Right hindlimb (tissue), 1 donor: ENCODE measurements at places on chromosomes 3 and 15.

DNA sequence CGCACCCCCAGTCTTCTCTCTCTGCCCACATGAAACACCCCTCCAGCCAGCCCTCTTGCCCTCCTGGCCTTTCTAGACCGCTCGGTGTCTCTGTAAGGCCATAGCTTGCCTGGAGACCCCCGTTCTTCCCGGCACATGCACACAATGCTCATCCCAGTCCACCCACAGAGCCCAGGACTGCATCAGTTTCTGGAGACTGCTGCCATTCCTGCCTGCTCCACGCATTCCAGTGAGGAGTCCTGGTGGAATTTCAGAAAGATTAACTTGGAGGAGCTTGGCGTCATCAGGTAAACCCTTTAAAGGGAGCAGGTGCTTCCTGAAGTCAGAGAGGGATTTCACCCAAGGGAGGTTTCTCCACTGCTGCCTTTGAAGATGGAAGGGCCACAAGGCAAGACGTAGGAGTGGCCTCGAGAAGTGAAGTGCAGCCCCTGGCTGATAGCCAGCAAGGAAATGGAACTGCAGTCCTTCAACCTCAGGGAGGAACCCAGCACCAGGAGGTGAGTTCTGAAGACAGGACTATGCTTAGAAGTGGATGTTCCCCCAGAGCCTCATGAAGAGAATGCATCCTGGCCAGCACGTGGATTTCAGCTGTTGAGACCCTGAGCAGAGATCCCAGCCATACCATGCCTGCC, 19.2 kb downstream of the SLC41A3 start:
- no peak for DNase-seq

GRCh38 chr3:98977520-98977919, 76.0 kb upstream of the DCBLD2 start:
- DNase-seq: no peak

DNA sequence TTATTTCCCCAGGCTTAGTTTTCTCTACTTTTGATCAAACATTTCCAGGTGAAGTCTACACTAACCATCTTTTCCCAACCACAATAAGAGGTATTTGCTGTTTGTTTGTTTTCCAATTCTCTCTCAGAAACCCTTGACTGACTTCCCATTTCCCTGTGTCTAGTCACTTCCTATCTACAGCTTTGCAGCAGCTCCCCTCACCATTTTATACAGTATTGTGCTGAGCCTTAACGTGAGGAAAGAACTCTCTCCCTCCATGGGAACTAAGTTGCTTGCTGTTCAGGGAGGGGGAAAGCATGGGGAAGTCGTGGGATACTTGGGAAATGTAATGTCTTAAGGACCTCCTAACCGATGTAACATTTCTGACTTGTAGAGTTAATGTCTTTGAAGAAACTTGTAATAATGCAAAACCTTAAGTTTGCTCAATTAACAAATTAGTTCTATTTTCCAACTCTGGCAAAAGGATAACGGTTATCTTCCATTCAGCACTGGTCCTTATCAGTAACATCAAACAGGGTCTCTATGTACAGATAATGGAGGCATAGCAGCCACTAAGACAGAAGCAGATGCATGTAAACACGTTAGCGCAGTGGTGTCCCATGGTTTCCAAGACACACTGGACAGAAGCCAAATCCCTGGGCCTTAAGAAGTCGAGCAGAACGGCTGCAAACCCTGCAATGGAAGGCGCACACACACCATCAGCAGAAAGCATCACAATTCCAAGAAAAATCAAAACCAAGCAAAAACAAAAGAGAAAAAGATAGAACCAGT, 39.7 kb downstream of the NPTN start:
- DNase-seq: peak; percentile 51

GRCh38 chr3:162274070-162274469, 777.5 kb downstream of the OTOL1 start:
- no peak for DNase-seq

GRCh38 chr3:126887686-126888085, 95.2 kb upstream of the PLXNA1 start:
- no peak for DNase-seq

DNA sequence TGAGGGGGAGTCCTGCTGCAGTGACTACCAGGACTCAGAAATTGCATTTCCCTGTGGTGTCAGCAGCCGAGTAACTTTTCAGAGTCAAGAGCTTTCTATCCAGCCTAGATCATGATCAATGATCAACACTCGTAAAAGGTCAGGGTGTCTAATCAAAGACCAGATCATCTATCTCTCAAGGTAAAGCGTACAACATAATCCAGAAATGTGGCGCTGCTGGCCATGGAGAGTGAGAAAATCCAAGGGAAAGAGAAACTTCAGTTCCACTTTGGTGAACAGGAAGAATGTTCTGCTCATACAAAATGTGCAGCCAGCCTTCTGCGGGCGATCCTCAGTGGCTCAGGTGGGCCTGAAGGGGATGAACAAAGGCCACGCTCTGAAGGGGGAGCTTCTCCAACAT, 1005.8 kb upstream of the NR2F2 start:
- no peak for DNase-seq

GRCh38 chr3:140347151-140347550, 330.7 kb upstream of the TRIM42 start:
- no peak for DNase-seq

- peak; percentile 29 for DNase-seq
Measured at GRCh38 chr3:127277561-127277960, 10.3 kb downstream of the PRR20G start.

GRCh38 chr15:50131617-50132016, 12.6 kb upstream of the ATP8B4 start:
- no peak for DNase-seq

GRCh38 chr3:7813365-7813764, 688.3 kb upstream of the LMCD1 start:
- DNase-seq: no peak

DNA sequence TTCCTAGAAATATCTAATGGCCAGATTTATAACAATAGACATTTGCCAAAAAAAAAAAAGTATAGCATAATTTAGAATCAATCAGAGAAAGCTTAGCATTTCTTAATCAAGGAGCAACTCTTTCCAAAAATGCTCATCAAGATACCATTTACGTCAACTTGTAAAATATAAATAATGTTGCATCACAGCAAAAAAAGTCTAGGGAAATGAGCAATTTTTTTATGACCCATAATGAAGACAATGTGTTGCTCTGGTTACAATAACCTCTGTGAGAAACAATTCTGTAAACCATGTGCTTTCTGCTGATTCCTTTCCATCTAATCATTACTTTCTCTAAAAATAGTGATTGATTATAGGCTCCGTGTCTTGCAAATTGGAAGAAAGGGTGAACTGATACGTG, 36.3 kb downstream of the KBTBD8 start:
- no peak for DNase-seq

DNA sequence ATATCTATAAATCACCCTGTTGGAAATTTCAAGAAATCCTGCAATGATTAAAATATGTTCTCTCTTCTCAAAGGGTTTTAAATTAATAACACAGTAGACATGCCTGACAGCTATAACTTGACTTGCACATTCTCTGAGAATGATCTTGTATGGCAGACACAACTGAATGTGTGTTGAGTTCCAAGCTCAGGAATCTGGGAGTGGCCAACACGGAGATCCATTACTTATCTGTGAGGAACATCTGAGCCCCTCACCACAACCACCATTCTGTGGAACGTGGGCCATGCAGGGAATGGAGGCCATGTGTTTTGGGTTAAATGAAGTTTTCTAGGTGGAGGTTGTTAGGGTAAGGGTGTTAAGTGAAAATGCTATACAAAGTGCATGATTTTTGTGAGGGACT, 105.3 kb upstream of the CHMP2B start:
- DNase-seq: no peak

GRCh38 chr3:66475386-66476020, 25.3 kb downstream of the LRIG1 start:
- no peak for DNase-seq

GRCh38 chr15:38002883-38003477, 68.5 kb downstream of the TMCO5A start:
- DNase-seq: peak; percentile 65

- DNase-seq: no peak
Measured at GRCh38 chr3:177981576-177981975, 554.7 kb upstream of the KCNMB2 start.

- DNase-seq: no peak
Measured at GRCh38 chr3:190209533-190209932, 88.8 kb upstream of the P3H2 start.

- DNase-seq: no peak
Measured at GRCh38 chr3:48845170-48845569, 2.5 kb downstream of the PRKAR2A start.

- no peak for DNase-seq
Measured at GRCh38 chr3:57062101-57062631, 1.7 kb downstream of the SPATA12 start.

DNA sequence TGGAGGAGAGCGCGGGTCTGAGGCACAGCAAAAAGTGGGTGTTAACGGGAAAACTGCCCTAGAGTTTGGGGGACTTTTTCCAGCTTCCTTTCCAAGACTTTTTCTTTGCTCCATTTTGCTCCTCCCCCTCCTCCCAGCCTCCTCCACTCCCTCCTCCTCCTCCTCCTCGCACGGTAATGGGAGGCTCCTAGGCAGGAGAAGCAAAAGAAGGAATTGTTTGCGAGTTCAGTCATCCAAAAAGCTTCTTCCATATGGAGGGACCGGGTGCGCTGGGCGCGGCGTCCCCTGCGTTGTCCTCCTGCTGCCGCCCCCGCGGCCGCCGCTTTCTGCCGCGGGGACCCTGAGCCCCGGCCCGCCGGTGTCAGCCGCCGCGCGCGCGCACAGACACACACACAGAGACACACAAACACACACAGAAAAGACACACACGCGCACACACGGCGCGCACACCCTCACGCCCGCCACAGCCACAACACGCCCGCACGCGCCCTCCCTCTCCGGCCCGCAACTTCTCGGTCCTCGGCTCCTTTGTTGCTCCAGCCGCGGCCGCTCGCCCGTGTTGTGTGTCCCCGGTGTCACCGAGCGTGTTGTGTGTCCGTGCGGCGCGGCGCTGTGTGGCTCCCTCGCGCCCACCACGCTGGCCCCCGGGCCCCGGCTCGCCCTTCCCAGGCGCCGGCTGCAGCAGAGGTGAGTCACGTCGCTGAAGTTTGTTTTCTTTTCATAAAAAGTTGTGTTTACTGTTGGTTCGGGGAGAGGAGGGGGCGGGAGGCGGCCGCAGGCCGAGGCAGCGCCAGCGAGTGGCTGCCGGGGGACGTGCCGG, at the start of gene BOC:
Gene BOC (plus strand): TSS at position 228 of the 820 bp plus-strand sequence. CDS start 38,246 bp downstream, outside the sequence.
- peak; percentile 90 for DNase-seq

- DNase-seq: no peak
Measured at GRCh38 chr3:95312650-95313049, 1249.8 kb downstream of the NSUN3 start.

DNA sequence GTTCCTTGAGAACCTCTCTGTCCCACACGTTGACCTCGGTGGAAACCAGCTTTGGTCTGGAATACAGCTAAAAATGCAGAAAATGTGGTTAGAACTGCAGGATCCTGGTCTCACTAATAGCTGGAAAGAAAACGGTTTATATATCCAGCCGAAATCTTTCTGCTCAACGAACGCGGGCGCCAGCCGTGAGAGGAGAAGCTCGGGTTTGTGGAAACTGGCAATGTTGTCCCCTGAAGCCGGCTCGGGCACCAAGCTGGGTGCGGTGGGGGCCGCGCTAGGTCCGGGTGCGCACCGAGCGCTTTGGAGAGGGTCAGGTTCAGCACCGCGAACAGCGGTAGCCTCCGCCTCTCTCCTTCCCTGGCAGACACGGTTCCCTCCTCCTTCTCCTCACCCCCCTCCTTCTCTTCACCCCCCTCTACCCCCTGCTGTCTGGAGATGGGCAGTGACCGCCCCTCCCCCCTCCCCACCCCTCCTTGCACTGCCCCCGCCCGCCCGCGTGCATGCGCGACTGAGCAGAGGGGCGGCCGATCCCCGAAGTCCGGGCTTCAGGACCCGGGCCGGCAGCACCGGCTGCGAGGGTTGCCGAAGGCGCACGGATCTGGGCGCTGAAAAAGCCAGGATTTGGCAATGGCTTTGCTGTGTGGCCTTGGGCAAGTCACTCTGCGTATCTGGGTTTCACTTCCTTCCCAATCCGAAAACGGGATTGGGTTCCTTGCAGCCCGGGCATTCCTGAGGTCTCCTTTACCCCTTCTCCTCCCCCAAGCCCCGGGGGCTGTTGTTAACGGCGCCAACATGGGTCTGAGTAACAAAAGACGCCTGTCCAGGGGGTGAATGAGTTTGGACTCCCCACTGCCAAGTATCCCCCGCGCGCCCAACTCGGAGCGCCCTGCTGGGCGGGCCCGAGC, at the start of gene SKOR1:
Gene SKOR1 (plus strand): TSS at position 534 of the 905 bp plus-strand sequence. CDS start 94 bp downstream, at position 628.
- DNase-seq: peak; percentile 53

- DNase-seq: no peak
Measured at GRCh38 chr3:187352581-187353575, 15.3 kb upstream of the RTP4 start.

DNA sequence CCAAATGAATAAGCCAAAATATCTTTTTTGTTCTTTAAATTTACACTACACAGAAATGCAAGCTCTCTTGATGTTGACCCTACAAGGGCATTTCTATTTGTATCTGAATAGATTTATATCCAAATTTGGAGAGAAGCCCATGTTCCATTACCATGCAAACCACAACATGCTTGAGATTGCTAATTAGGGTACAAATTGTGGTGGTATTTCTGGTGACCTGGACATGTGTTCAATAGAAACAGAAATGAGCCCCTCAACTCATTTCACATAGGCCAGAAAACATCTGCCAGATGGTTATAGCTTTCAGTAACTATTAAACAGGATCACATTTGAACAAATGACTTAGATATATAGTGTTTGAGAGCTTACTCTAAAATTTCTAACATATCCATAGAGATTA, 23.5 kb upstream of the PLSCR5 start:
- no peak for DNase-seq

DNA sequence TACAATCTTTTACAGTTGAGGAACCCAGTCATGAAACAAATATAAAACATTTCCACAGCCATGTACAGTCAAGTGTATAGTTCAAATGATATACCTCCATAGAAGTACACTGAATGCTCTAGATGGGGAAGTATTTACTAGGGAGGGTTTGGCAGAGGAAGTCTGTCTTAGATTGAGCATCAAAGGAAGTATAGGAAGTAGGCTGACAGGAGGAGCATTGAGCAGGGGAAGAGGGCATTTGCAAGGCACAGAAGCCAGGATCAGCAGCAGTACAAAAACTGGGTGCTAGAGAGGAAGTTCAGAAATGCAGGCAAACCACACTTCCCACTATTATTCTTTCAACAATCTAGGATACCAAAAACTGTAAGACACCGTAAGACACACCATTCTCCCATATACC, 122.6 kb downstream of the ANO10 start:
- DNase-seq: no peak

GRCh38 chr3:127452321-127452821, 138.2 kb downstream of the TPRA1 start:
- DNase-seq: no peak

DNA sequence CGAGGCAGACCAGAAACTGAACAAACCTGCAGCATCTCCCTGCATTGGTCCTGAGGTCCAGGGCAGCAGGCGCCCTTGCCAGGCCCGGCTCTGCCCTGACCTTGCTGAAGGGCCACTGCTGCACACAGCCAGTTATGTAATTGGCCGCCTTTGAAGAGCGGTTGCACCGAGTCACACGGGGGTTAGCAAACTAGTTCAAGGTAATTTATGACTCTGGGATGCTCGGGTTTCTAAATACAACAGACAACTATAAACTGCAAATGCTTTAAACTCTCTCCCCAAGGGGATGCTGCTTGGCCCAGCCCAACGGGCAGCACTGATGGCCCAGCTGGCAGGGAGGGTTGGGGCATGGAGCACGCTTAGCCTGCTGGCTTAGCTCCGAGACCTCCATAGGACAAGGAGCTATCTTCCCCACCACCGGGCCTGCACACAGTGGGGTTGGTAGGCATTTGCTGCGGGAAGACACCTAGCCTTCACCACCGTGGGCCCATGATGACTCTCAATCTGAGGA, 60.3 kb upstream of the IQSEC1 start:
- DNase-seq: no peak
